Sigmoid colon (tissue), 7 donors: ENCODE measurements at places on chromosomes 5 and 9. TPM values are rescaled to one million over a fixed set of nuclear protein-coding genes. Genes with fewer than 3 reads are reported as not detected.

DNA sequence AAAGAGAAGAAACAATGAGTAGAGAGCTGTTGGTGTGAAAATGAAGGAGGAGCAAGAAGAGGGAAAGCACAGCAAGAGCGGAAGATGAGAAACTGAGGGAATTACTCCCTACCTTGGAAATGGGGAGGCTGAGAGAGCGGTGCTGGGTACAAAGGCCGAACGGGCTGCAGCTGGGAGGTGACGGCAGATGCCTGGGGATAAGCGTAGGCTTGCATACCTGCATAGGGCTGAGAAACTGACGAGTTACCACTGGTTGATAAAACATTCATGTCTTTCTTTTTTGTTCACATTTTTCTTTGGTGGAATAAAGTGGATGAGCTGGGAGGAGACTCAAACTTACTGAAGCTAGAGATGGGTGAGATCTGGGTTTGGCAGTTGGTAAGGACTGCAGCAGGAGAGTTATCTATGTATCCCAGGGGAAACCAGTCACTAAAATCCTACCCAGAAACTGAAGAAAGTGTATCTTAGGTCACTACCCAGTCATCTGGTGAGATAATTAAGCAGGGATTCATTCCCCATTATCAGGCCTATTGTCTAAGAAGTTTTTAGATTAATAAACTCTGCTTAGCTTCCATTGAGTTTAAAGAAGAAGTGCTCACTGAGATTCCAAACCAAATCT lies 34.8 kb downstream of the FKBP15 start:
- no peak for DNase-seq

DNA sequence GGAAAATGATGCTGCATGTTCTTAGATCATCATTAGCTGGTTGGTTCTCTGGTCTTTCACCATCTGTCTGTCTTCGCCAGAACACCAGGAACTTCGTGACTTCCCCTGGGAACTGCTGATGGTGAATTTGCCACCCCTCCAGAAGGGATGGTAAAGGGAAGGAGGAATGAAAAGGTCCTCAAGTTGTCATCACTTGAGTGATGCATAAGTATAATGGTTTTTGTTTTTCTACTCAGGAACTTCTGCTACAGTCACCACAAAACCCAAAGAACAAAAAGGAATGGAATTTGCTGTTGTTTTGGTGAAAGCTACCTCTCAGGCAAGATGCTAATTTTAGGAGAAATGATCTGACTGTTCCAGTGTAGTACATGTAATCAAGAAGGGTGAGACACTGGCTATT lies 328.4 kb downstream of the ARHGEF28 start:
- DNase-seq: no peak

DNA sequence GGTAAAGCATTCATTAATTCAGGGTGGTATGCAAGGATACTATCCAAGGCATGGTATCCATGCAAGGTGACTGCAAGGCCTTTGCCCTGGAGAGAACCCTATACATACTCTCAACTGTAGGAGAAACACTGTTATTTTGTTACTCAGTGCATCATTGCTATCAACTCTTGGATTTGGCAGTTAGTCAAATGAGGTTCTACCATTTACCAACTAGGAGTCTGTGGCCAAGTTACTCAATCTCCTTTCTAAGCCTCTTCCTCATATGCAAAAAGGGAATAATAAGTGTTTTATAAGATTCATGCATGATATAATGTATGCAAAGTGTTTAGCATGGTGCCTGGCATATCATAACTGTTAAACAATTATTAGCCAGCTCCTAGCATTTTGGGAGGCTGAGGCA lies 4.0 kb downstream of the PCDHGC3 start:
- DNase-seq: no peak

SPATA31A3 gene
- total RNA-seq: not detected

WNT8A gene
- not detected for total RNA-seq

GRCh38 chr5:150653145-150653761 lies 7.8 kb upstream of the MYOZ3 start:
- DNase-seq: no peak

GRCh38 chr9:85067792-85068191 lies 398.3 kb downstream of the NTRK2 start:
- no peak for DNase-seq

DNA sequence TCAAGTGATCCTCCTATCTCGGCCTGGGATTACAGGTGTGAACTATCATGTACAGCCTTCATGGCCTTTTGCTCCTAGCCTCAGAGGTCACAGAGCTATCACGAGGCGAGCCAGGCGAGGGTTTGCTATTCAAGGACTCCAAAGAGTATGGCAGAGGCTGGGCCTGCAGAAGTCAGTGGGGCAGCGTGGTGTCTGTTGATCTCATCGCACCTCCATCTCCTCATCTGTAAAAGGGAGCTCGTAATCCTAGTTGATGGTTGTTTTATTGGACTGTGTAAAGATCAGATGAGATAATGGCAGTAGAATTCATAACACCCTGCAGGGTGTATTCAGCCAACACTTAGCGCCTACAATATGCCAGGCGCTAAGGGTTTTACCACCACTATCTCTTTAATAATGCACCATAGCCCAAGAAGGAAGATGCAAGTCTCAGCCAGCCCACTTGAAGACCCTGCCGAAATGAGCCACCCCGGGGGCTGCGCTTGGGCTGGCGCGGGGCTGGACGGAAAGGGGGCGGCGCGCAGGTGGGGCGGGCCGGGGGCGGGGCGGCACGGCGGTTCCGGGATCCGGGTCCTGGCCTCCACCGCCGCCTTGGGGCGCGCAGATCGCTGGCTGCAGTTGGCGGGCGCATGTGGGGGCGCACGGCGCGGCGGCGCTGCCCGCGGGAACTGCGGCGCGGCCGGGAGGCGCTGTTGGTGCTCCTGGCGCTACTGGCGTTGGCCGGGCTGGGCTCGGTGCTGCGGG lies at the start of gene GALNT12:
Gene GALNT12, plus strand, starts transcription at position 601 of the 744 bp plus-strand sequence. Its CDS starts 29 bp downstream, at position 630.
- DNase-seq: peak; percentile 71

DNA sequence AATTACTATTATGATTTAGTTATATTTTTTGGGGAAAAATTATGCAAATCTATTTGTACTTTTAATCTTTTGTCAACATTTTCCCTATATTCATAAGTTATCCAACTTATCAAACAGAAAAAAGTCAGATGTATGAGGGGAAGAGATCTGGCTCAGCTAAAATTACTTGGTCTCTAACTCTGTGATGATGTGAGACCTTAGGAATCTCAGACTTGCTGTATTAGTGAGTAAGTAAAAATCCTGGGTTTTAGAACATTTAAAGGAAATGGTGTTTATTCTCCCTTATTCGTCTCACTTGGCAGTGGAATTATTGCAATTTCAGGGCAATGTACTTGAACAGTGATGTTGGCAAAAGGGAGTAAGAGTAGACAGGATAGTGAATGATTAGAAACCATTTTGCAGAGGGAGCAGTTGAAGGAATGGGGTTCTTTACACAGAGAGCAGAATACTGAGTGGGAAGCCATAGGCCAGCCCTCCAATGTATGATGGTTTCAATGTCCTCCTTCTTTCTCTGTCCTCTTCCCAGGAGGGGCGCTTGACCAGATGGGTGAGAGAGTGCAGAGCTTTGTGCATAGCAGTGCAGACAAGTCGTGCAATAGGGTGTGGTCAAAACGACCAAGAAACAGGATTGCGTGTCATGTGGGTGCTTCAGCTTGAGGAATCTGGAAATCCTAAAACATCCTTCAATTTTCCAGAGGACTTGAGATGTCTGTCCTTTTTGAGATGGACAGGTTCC lies 91.7 kb downstream of the TENT4A start:
- no peak for DNase-seq
